Kidney (tissue), 22 donors: ENCODE measurements at places on chromosomes 7 and 10. TPM values are rescaled to one million over a fixed set of nuclear protein-coding genes. Genes with fewer than 3 reads are reported as not detected.

DNA sequence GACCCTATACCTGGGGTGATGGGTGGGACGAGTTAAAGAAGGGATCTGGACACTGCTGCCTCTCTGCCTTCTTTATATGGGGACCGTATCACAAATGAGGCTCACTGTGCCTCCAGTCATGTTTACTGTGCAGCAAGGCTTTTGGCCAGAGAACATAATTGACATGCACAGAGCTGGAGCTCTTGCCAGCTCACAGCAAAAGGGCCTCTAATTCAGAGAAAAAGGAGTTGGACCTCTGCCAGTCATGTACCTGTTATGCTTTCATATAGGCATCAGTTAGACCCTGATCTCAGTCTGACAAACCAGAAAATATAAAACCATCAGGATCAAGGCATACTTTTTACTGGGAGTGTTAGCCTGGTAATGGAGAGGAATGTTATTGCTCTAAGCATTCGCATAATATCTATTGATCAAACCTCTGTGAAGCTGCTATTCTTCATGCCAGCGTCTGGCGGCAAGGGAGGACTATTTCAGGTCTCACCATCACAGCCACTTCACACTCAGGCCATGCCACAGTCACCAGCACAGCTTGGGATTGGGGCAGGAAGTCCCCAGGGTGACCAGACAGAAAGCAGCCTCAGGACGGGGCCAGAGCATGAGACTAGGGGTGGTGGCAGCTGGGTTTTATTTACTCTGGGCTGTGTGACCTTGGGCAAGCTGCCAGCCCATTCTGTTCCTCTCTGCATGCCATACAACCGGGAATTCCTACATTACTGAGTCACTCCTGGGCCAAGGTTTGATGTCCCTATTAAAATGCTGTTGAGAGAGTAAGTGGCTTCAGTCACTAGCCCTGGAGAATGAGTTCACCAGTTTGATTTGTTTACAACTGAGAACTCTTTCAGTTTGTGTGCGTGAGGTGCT is 90.1 kb downstream of the NPSR1 start:
- DNase-seq, result peak; percentile 48

The ZNF425 gene
- 2.5 TPM for total RNA-seq

The ODAD2 gene
- 0.44 TPM for total RNA-seq

DNA sequence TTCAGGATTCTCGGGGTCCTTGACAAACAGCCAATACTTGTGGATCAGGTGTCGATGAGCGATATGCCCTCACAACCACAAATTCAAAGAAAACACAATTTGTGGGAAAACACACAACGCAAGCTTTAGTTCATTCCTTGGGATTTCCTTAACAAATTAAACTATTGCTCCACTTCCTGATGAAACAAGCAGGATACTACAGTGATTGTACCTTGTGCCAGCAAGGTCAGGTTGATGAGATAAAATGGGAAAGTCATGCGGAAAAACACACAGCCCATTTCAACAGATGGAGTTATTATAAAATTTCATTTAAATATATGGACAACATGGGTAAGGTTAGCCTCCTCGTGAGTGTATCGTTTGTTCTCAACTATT is 8.8 kb upstream of the RHOBTB1 start:
- DNase-seq, result no peak

The C10orf67 gene
- total RNA-seq, result 1.6 TPM

The CLDN4 gene
- total RNA-seq, result 342 TPM

DNA sequence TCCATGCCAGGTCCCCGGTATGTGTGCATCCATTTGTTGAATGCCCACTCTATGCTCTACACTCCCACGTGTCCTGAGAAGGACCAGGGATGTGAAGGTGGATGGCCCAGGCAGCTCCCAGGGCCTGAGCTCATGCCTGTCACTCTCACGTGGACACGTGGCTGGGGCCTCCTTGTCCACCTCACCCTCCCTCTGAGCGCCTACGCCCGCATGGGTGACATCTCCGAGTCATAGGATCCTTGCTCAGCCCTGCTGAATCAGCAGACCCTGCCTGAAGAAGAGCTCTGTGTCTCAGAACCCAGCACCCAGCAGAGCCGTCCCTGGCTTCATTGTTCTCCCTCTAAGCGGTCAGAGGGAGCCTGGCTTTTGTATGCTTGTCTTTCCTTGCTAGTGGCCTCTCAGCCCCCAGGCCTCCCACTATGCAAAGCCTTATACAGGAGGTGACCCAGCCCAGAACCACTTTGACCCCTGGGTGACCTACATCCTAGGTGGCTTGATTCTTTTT is 107.9 kb upstream of the PPIF start:
- DNase-seq, result no peak

The GFRA1 gene
- total RNA-seq, result 22.3 TPM

- no peak for DNase-seq
Observed at GRCh38 chr7:147664541-147664940, 926.0 kb upstream of the C7orf33 start.

The CCDC7 gene
- 28.0 TPM for total RNA-seq

- no peak for DNase-seq
Observed at GRCh38 chr7:50505553-50506210, 55.5 kb upstream of the FIGNL1 start.

GRCh38 chr7:125651823-125652528 is 722.4 kb upstream of the POT1 start:
- DNase-seq, result no peak

The TRIM50 gene
- 0.19 TPM for total RNA-seq

The EBLN1 gene
- not detected for total RNA-seq

The ZCWPW1 gene
- total RNA-seq, result 3.0 TPM

DNA sequence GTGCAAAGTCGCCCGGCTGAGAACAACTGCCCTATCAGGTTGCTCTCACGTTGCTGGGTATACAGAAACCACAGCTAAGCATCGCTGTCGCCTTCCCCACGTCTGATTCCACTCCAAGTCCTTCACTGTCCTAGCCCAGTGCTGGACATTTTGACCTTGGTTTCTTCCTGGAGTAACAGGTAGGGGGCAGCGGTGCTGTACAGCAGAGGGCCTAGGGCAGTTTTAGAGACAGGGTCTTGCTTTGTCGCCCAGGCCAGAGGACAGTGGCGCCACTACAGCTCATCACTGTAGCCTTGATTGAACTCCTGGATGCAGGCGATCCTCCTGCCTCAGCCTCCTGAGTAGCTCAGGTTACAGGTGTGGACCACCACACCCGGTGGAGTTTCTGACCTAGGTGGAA is 2.6 kb downstream of the CLDN15 start:
- no peak for DNase-seq

DNA sequence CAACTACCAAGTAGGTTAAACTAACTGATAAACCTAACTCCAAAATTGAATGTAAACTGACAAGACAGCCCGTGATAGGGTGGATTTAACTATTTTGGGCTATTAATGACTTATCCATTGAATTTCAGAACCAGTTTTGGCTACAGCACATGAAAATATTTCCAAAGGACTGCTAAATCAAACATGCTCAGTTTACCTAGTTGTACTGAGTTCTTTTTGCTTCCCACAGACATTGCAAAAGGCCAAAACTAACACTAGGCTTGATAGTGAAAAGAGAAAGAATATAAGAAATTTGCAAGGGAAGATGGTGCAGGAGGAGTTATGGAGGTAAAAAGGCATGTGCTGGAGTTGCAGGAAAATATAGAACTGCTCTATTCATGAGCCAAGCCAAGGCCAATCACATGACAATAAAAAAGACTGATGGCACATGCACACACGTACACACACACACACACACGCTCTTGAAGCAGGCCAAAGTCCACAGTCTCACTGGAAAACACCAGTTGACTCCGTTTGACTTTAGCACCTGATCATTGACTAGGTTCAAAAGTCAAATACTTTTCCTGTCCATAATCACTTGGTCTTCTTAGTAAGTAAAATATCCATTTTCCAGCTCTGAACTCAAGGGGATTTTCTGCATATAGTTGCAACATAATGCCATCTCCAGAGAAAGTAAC is 76.0 kb upstream of the AGBL3 start:
- no peak for DNase-seq

- DNase-seq, result no peak
Observed at GRCh38 chr7:92071032-92071431, 63.2 kb downstream of the CYP51A1 start.
